ENCODE measurements at places on chromosomes 5 and 9.
A peak's percentile ranks its signal among the peaks of the same experiment; 100 is the strongest.

- DNase-seq = no peak
These were observed 26.8 kb downstream of the CEP78 start for GRCh38 chr9:78262655-78263054.

DNA sequence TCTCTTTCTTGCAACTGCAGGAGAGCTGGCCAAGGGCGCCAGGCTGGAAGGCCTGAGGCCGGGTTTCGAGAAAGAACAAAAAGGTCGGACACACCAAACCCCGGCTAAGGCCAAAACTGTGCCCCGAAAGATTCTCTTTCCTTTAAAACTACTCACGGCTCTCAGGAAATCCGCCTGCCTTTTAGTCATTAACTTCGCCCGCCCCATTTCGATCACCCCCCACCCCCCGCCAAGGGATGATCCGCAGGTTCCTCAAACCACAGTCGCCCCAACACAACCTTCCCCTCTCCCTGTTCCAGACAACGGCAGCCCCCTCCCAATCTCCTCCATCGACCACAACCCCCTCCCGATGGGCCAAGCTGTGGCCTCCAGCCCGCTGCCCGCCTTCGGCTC is 536 bp downstream of the FEM1C start:
- DNase-seq = no peak

- no peak for DNase-seq
These were observed 411.7 kb downstream of the SH3GL2 start for GRCh38 chr9:17990602-17991001.

DNA sequence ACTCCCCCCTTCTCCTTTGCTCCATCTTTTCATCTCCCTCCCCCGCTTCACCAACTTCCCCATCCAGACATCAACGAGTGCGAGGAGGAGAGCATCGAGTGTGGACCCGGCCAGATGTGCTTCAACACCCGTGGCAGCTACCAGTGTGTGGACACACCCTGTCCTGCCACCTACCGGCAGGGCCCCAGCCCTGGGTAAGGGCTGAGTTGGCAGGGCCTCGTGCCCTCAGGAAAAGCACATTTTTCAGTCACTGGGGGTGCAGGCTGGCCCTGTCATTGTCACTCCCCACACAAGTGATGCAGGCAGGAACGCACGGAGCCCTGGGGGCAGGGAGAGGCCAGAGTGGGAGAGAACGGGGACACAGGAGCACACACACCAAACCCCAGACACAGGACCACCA is 12.4 kb upstream of the ASS1 start:
- DNase-seq = peak; percentile 43

DNA sequence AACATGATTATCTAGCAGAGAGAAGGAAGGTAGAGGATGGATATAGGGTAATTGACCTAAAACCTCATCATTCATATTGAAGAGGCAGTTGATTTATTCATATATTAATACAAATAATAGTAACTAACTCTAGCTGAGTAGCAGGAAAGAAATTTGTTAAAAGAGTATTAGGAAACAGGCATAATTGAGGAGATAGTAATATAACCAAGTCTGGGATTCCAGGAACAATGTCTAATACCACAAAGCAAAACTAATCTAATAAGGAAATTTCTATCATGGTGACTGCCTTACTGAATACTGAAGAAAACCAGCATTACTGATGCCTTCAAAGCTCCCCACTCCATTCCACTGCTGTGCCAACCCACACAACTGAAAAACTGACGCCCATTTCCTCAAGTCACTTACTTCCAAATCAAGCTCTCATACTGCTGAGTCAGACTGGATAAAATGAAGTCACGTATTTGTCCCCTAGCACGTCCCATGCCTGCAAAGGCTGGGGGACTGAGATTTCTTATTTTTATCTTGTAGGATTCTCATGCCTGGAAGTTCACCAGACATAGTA is 153.9 kb downstream of the SMC2 start:
- DNase-seq = no peak

GRCh38 chr5:44933686-44934085 is 124.9 kb downstream of the MRPS30 start:
- no peak for DNase-seq

DNA sequence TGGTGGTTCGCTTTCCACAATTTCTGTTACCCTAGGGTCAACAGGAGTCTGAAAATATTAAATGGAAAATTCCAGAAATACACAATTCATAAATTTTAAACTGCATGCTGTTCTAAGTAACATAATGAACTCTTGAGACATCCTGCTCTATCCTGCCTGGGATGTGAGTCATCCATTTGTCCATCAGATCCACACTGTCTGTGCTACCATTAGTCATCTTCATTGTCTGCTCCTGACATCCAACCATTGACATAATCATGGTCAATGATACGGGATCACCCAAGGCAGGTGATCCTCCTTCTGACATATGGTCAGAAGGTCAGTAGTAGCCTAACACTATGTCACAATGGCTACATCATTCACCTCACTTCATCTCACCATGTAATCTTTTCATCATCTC is 276.7 kb upstream of the KIF2A start:
- peak; percentile 31 for DNase-seq

DNA sequence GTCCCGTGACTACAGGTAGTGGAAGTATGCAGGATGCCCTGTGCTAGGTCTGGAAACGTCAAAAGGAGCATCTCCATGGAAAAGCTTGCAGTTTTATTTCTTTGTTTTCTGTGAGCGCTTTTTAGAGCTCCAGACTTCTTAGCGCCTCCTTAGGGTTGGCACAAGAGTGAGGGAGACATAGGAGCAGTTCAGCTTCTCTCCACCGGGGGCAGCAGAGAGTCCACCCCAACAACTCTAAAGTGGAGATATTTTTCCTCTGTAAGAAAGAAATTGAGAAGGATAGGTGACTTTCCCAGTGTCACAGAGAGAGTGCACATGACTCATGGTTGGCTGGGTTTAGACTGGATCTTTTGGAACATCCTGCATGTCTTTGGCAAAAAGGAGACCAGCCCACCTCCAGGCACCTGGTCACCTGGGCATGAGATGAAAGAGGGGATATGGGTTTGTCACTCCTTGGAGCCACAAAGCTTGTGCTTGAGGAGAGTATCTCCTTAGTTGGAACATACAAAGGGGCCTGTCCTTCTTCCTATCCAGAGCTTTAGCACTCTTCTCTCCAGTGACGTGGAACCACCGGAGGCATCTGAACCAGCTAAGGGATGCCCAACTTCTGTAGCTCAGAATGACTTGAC is 637.7 kb downstream of the SEMA5A start:
- DNase-seq = peak; percentile 19

DNA sequence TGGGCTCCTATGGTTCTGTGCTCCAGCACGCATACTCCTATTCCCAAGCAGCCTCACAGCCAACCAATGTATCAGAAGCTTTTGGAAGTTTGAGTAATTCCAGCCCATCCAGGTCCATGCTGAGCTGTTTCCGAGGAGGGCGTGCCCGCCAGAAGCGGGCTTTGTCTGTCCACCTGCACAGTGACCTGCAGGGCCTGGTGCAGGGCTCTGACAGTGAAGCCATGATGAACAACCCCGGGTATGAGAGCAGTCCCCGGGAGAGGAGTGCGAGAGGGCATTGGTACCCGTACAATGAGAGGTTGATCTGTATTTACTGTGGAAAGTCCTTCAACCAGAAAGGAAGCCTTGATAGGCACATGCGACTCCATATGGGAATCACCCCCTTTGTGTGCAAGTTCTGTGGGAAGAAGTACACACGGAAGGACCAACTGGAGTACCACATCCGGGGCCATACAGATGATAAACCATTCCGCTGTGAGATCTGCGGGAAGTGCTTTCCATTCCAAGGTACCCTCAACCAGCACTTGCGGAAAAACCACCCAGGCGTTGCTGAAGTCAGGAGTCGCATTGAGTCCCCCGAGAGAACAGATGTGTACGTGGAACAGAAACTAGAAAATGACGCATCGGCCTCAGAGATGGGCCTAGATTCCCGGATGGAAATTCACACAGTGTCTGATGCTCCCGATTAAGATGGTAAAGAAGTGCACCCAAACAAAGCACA is 19.9 kb downstream of the ZBTB34 start:
- DNase-seq = no peak

DNA sequence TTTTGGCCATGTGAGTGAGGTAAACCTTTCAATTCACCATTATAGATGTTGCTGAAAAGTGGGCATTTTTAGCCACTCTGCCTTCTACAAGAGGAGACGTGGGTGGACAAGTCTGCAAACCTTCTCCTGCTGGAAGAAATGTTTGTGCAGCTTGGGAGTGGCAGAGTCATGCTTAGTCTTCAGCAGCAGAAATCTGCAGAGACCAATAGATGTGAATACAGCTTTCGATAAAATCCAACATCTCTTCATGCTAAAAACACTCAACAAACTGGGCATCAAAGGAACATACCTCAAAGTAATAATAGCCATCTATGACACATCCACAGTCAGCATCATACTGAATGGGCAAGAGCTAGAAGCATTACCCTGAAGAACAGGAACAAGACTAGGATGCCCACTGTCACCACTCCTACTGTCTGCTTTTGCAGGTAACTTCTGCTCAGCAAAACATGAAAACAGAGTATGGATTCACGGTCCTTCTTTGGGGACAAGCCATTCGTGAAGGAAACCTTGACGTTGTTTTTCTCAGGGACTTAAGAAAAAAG is 91.3 kb downstream of the RALGPS1 start:
- no peak for DNase-seq

DNA sequence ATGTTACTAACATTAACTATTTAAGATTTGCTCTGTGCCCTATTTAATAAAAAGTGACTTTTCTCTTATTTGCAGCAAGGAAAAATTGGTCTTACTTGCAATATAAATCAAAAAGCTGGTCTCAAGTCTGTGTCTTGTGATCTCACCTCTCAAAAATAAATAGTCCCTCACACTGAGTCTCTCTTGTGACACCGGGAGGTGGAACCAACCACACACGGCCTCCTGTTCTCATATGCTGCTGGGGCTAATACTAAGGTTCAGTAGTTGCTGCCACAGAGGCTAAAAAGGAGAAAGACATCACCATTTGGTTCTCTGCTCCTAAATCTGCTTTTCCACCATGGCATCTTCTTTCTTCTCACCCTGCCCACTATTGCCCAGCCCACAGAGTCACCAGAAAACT is 175.8 kb upstream of the FTMT start:
- DNase-seq = no peak

- peak; percentile 53 for DNase-seq
These were observed 133.6 kb downstream of the OXCT1 start for GRCh38 chr5:41736641-41737040.

DNA sequence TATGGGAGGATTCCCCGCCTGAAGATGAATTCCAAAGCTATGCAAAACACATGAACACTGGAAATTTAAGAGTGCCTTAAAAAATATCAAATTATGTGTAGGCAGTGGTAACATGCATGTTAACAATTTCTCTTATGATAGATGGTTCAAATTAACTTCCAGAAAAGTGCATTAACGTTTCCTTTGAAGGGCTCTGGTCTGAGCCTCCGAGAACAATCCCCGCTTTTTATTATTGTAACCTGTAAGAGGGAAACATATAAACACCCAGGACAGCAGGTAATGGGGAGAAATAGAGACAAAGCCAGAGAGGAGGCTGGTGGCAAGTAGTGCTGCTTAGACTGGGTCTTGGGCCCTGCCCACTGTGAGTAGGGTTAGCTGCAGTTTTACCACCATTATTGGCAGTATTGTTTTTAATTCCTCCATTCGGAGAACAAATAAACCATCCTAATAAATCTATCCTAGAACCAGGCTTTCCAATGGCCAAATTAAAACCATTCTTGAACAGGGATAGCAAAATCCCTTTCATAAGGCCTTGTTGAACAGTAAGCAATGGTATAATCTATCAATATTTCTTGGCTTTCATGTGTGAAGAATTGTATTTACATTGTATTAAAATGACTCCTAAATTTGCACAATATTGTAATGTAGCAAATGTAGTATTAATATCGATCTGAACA is 6.3 kb downstream of the NR2F1 start:
- DNase-seq = no peak

- no peak for DNase-seq
These were observed 12.5 kb downstream of the DNAH5 start for GRCh38 chr5:13932011-13932410.

GRCh38 chr5:81834021-81834660 is 83.2 kb upstream of the SSBP2 start:
- no peak for DNase-seq

- no peak for DNase-seq
These were observed 26.9 kb downstream of the KLHL3 start for GRCh38 chr5:137708796-137709559.

- DNase-seq = no peak
These were observed 311.8 kb upstream of the DMRT1 start for GRCh38 chr9:529731-530130.

DNA sequence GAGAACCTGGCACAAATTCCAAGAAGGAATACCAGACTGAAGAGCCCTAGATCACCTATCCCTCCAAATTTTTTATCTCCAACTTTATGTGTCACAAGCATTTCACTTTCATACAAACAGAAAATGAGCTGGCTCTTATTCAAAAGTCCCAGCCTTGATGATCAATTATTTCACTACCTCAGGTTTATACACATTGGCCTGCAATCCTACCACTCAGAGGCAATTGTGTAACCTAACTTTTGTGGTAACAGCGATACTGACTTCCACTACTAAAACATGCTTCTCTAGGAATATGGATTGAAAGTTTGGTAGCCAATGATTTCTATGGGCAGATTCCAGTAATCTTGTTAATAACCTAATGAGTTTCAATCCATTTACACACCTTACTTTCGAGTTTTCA is 10.5 kb downstream of the RNF38 start:
- no peak for DNase-seq

DNA sequence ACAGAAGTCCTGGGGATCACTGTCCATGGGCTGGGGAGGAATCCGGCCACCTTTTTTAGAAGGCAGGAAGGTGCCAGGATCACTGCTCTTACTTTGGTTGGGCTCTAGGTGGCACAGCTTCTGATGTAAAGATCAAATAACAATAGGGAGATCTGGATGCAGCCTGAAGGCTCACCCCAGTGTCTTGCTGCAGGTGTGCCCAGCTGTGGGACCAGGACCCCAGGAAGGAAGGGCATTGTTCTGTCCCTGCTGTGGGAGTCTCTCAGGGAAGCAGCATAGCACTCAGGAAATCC is 69.6 kb downstream of the DAB2IP start:
- DNase-seq = no peak

DNA sequence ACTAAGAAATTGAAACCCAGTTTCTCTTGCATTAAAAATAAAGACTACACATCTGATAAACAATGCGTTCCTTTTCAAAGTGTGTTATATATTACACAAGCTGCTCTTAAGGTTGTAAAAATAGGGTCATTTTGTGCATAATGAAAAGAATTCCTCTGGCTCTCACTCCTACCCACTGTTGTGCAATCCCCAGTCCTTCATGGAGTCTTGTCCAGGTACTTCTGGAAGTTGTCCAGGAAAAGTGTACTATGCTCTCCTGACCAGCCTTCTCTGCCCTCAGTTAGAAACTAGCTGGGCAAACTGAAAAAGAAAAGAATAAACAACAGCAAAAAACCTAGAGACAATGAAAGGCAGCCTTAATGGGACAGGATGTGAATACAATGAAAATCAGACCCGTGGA is 345.5 kb upstream of the PAPPA start:
- DNase-seq = no peak

GRCh38 chr5:74530326-74531050 is 110.0 kb downstream of the ENC1 start:
- DNase-seq = no peak

- no peak for DNase-seq
These were observed 270.9 kb upstream of the IL12B start for GRCh38 chr5:159601216-159601615.

GRCh38 chr5:160452036-160452435 is 30.4 kb downstream of the PTTG1 start:
- no peak for DNase-seq
